Mesendoderm (in vitro differentiated cells): ENCODE measurements at places on chromosomes 7 and 10.

DNA sequence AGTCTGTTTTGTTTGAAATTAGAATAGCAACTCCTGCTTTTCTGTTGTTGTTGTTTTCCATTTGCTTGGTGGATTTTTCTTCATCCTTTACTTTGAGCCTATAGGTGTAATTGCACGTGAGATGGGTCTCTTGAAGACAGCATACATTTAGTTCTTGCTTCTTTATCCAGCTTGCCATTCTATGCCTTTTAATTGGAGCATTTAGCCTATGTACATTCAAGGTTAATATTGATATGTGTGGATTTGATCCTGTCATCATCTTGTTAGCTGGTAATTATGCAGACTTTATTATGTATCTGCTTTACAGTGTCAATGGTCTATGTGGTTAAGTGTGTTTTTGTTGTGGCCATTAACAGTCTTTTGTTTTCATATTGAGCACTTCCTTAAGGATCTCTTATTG, 708.9 kb upstream of the ANKRD30A start:
- no peak for DNase-seq

DNA sequence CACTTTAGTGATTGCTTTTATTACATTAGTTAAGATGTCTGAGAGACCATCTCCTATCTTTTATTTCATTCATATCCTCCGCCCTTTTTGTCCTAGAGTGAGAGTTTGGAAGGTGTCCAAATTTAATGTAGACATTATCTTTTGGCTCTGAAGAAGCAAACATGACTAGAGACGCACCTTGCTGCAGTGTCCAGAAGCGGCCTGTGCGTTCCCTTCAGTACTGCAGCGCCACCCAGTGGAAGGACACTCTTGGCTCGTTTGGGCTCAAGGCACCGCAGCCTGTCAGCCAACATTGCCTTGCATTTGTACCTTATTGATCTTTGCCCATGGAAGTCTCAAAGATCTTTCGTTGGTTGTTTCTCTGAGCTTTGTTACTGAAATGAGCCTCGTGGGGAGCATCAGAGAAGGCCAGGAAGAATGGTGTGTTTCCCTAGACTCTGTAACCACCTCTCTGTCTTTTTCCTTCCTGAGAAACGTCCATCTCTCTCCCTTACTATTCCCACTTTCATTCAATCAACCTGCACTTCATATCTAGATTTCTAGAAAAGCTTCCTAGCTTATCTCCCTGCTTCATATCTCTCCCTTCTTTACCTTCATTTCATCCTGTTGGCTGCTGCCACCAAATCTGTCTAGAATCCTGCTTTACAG, 10.4 kb upstream of the CLCN1 start:
- DNase-seq, result peak; percentile 66

DNA sequence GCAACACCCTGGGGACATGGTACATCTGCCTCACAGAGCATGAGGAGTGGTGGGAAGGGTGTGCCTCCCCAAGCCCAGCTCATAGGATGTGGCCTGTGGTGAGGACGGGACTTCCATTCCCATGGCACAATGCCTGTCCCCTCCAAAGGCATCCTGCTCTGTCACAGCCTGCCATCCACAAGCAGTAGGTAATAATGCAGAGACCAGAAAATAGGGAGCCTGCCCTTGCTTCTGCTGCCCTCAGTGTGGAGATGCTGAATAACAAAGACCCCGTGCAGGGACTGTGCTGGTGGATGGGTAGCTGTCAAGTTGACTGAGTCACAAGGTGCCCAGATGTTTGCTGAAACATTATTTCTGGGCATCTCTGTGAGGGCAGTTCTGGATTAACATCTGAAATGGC, 199.9 kb upstream of the GRB10 start:
- peak; percentile 70 for DNase-seq

DNA sequence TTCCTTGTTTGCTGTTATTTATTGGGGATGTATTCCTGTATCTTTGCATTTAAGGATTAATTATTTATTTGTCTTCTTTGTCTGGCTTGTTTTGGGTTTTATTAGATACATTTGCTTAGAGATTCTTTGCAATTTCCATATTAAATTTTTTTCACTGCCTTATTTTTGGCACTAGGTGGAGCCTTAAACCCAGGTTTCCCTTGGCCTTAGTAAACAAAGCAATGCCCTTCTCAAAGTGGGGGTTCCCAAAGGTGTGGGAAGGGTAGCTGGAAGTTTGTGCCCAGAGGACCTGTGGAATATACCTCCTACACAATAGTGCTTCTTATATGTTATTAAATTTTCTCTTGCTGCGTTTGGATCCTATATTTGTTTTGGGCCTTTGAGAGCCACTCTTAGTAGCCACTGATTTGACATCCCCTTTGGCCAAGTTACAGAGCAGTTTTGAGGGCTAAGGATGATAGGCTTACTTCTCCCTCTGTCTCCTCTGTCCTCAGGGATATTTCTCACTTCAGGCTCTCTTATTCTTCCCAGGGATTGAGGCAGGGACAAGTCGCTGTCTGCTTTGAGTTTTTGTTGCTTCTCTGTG, 162.3 kb downstream of the ITGB1 start:
- DNase-seq, result peak; percentile 34

GRCh38 chr10:27100813-27101347, 586 bp upstream of the ANKRD26 start:
- DNase-seq, result peak; percentile 4

- DNase-seq, result no peak
These were observed 70.2 kb upstream of the LAMB4 start for GRCh38 chr7:108200326-108200725.

DNA sequence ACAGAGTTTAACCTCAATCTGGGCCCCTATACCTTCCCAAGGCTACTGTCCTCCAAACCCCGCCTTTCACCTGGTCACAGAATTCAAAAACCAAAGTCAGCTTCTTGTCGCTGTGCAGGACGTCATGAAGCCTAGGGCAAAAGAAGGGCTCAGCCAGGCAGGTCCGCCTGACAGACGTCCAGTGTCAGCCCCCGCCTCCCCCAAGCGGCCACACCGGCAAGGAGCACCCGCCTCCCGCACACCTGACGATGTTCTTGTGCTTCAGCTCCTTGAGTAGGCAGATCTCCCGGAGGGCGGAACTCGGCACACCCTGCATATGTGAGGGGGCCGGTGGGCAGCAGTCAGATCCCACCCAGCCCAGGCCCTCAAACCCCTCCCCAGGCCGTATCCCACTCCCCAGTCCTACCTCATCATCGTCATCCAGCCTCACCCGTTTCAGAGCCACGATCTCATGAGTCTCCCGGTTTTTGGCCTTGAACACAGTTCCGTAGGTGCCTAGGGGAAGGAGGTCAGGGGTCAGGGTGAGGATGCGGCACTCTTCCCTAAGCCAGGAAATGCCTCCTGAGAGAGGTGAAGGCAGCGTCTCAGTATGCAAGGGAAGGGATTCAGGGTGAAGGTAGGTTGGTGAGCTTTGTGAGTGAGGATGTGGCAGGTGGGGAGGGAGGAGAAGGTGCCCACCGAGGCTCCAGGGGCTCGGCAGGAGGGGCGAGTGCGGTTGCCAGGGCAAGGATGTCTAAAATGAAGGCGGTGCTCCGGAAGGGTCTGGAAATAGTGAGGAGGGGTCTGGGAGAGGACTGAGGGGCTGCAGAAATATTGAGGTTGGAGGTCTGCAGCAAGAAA, 811 bp downstream of the CDK5 start:
- peak; percentile 60 for DNase-seq

GRCh38 chr10:77433546-77433945, 204.1 kb downstream of the KCNMA1 start:
- no peak for DNase-seq
